ENCODE measurements at places on chromosomes 5 and 9. TPM values are rescaled to one million over a fixed set of nuclear protein-coding genes. Genes with fewer than 3 reads are reported as not detected.

GRCh38 chr5:168962306-168962705, 338.6 kb downstream of the SLIT3 start:
- no peak for DNase-seq

Gene EIF4EBP3
- total RNA-seq = not detected

DNA sequence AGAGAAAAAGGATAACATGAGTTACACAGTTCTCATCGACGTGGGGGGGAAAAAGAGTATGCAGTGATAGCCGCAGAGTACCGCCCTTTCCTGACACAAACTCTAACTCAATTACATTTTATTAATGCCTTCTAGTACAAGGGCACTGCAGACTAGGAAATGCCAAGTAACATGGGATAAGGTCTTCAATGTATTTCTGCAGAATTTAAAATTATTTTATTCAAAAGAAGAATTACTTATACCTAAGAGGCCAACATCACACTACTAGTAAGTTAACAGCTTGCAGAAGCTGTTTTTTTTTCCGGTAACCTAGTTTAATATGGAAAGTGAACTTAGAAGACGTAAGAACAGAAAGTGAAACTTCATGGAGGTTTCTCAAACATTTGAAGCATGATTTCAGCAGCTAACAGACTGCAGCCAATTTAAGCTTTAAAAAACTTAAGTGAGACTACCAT, 3.9 kb downstream of the SETX start:
- no peak for DNase-seq

GRCh38 chr5:107470295-107470582, 200.5 kb downstream of the EFNA5 start:
- peak; percentile 30 for DNase-seq

Gene EQTN
- total RNA-seq = not detected

- no peak for DNase-seq
Measured at GRCh38 chr9:69573651-69574050, 98.5 kb downstream of the APBA1 start.

DNA sequence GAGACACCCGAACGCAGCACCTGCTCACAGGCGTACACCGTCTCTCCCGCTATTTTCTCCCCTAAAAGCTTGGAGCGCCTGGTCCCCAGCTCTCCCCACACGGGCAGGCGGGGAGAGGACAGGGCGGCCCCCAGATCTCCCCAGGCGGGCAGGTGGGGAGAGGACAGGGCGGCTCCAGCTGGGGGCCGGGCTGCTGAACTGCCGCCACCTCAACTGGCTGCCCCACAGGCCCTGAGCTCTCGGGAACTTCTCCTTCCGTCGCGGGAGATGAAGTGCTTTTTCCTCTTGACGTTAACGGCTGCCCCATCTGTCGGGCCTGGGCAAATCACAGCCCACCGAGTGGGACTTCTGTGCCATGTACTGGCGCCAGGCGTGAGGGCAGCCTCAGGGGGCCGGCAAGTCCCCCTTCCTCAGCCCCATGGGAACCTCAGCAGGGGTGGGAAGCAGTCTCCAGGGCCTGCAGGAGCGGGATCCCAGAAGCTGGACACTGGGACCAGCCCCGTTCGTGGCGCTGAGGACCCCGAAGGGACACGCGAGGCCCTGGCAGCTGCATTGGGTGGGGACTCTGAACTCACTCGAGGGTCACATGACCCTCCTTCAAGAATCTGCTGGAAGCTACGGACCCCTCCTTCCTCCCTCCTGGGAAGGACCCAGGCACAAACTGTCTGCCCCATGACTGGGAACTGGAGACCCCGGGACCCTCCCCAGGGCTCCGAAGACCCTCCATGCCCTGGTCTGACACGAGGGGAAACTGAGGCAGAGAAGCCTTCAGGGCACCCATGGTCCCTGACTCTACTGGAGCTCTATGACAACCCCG, 5.7 kb upstream of the EGFL7 start:
- no peak for DNase-seq

DNA sequence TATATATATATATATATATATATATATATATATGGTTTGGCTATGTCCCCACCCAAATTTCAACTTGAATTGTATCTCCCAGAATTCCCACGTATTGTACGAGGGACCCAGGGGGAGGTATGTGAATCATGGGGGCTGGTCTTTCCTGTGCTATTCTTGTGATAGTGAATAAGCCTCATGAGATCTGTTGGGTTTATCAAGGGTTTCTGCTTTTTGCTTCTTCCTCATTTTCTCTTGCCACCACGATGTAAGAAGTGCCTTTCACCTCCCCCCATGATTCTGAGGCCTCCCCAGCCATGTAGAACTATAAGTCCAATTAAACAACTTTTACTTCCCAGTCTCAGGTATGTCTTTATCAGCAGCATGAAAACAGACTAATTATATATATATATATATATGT, 52.3 kb upstream of the ADAMTS2 start:
- no peak for DNase-seq

Gene PCDHGA4
- total RNA-seq = 0.74 TPM

- no peak for DNase-seq
Measured at GRCh38 chr9:134712926-134713325, 71.3 kb downstream of the COL5A1 start.

DNA sequence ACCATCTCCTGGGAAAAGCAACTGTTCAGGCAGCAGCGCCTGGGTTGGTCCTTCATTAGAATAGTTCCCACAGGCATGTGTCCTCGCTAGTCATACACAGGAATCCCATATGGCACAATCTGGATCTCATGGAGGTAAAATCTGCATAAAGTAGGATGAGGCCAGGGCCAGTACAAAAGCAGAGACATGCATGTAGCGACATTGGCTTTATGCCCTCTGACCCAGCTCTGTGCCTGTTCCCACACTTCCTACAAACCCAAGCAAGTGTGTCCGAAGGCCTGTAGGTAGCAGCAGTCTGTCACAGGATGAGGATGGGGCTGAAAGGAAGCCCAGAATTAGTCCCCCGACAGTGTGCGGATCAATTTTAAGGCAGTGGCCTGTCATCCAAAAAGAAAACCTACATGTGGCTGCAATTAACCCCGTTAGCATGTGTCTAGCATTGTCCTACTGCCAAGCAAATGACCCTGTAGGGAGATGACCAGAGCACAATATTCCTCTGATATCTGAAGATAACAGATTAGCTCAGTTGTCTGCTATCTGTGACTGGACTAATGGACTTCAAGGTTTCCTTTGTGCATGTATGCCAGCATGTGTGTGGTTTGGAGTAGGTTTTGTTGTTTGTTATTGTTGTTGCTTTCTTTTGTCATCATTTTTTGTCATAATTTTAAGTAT, 178.8 kb downstream of the TMEM161B start:
- DNase-seq = no peak

Gene ZFP2
- total RNA-seq = not detected

DNA sequence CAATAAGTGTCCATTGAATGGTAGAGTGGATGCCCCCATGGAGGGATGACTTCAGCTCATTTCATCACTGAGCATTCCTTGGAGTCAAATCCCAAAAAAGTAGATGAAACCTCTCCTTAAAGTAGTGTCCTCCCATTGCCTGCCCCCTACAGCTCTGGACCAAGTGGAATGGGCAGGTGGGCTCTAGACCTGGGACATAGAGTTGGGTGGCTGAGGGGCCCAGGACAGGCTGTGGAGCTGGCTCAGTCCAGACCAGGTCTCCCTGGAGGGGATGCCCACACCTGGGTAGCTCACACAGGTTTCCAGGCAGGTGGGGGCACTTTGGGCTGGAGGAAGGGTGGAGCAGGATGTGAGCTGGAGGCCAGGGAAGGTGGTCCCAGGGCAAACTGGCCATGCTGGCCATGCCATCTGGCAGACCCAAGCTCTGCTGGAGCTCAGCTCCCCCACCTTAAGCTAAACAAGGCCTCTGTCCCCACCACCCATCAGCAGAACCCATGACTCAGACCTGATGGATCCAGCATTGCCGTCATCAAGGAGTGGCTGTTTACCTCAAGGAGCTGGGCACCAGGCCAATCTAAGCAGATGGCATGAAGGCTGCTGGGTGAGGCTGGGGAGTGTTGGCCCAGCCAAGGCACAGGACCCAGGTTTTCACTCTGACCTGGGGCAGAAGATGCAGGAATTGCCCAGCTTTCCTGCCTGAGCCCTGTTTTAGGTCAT, 6.2 kb upstream of the SPINK4 start:
- DNase-seq = peak; percentile 98

DNA sequence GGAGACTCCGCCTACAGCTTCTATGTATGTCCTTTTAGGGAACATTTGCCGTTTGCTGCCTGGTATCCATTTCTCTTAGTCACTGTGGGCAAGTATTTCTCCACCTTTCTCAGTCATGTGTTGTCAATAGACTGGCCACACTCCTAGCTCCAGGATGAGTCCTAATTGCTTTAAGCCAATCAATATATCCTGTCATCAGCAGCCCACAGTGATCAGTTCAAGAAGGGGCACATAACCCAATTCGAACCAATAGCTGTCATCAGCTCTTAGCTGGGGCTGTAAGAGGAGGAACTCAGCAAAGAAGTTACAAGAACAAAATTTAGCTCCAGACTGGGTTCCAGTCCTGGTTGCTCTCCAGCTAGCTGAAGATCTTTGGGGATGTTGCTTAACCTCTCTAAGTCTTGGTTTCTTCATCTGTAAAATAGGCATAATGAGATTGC, 70.7 kb upstream of the MAN2A1 start:
- no peak for DNase-seq

DNA sequence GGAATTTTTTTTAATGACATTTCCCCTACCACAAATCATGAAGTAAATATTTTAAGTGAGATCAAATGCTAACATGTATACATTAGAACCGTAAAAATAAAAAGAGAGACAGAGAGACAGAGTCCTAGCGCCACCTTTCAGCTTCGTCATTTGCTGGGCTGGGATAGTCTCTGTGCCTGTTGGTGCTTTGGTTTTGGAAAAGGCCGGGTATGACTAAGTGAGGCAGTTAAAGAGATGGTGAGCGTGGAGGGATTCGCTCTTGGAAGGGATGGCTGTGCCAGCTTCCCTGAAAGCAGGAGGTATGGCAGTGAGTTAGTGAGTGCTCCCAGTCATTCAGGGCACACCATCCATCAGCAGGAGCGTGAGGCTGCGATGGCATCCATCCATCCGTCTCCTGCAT, 729.6 kb upstream of the WWC1 start:
- no peak for DNase-seq

- DNase-seq = no peak
Measured at GRCh38 chr5:153237671-153238332, 252.7 kb upstream of the GRIA1 start.

Gene CLIC3
- 0.64 TPM for total RNA-seq

DNA sequence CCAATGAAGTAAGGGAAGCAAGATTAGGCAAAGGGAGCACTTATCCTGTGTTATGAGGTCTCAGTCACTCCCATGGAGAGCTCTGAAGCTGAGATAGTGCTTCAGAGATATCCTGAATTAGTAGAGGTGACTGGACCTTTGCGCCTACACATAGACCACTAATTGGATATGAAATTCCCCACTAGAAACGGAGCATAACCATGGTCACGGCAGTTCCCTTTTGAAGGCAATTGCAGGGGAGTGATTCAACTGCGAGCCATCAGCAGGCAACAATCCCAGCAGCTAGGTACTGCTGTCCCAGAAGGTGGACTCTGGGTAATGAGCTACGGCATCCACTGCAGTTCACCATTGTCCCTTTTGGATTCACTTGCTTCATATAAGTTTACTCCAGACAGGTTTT, 267.7 kb upstream of the RASA1 start:
- DNase-seq = no peak

DNA sequence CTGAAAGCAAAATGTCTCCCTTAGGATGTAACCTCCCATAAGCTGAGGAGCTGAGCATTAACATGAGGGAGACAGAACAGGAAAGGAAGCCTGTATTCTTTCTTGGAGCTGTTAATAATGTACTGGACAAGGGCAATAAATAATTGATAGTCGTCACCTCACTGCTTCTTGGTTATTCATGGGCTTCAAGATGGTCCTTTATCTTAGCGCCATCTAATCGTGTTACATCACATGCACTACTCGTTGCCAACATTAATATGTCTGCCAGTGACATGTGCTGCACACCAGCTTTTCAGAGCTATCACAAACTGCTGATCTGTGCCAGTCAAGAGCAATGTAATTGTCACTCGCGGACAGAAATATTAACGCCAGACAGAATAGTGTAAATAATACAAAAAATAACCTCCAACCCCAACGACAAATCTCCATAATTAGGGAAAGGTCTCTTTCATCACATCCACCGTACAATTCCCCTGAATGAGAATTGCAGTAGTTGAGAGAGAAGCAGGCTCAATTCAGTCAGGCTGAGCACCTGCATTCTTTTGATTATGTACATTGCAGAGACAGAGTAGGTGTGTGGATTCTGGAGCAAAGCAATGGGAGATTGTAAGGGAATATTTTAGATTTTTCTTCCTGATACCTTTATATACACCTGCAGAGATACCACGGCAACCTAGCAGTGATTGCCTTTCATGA, 267.1 kb downstream of the SPATA31D1 start:
- DNase-seq = no peak

- DNase-seq = no peak
Measured at GRCh38 chr5:179698935-179699615, at the start of gene CANX. Gene CANX (plus strand): TSS chr5:179698967. CDS start chr5:179705682, 6,715 bp downstream.

Gene CARD9
- total RNA-seq = 0.17 TPM

- no peak for DNase-seq
Measured at GRCh38 chr5:138226910-138227309, 13.8 kb upstream of the CDC23 start.

GRCh38 chr9:27351438-27351837, 54.5 kb upstream of the EQTN start:
- DNase-seq = no peak
